Activated CD4-positive, CD25-positive, alpha-beta regulatory T cell treated with anti-CD3 and anti-CD28 coated beads, Interleukin-2, amount 50 U/mL, for 16 hours (primary cell): ENCODE measurements at places on chromosomes 1 and 21.

DNA sequence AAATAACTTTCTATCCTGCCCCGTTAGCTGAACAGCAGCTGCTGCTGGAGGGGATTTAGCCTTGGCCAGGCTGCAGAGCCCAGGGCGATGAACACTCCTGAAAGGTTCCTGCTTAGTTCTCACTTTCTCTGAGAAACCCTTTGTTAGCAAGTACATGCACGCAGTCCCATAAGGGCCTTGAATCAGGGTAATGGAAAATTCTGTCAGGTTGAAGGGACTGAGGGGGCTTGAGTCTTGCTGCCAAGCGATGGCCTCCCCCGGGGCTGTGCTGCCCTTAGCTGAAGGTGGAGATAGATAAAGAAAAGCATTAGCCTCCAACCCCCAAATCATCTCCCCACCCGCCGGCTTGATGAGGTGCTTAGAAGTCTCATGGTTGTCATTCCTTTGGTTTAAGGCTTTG, 7.9 kb downstream of the GJA5 start:
- no peak for DNase-seq

DNA sequence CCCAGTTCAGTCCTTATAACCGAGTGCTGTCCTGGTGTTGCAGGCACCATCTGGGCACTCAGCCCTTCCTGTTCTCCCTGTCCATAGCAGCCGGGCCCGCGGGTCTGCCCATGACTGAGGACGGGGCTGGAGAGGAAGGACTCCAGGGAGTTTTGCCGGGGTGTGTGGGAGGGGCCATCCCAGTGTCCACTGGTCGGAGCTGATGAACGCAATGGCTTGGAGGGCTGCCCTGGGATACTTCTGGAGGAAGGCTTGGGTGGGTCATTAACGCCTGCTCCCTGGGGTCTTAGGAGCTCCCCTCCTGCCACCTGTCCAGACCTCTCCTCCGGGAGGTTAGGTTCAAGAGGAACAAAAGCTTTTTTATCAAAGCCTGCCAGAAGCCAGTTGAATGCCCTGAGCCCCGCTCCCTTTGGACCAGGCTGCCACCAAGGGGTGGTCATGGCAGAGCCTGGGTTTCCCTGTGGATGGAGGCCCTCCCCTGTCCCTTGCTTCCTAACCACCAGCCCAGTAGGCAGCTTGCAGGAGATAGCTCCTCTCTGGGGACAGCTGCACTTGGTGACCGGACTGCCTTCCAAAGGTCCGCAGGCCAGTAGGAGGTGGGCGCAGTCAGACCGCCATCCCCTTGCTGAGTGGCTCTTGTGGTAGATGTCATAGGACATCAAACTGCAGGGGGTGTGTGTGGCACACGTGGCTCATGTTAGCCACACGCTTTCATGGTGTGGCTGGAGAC, 61.3 kb downstream of the TRIM11 start:
- no peak for DNase-seq

GRCh38 chr21:45125357-45125756, 51.0 kb downstream of the ADARB1 start:
- no peak for DNase-seq

GRCh38 chr1:220226752-220227151, 45.5 kb downstream of the RAB3GAP2 start:
- DNase-seq, result no peak

GRCh38 chr1:40315795-40316594, 1.1 kb downstream of the COL9A2 start:
- no peak for DNase-seq

DNA sequence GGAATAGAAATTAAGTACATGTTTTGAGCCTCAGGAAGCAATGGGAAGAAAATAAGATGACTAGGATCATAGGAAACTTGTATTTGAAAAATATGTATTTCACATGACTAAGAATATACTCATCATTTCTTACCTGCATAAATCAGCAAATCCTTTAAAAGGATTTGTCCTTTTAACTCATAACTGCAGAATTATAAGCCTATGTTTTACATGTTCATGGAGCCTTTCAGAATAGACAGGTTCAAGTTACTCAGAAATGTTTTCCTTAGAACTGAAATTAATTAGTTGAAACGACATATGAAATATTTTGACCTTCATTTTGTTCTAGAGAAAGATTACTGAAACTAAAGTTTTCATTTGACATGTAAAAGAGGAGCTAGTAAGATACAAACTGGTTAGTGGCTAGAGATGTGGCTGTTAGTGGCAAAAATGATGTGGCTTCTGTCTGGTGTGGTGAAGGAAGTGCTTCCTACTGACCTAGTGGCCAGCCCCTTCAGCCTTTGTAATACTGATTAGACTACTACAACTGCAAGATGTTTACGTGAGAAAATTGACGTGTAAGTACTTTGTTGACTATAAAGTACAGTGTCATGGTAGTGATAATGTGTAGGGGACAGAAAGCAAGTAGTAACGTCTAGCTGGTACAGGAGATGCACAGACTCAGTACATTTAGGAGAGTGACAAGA, 54.7 kb downstream of the PACC1 start:
- no peak for DNase-seq

DNA sequence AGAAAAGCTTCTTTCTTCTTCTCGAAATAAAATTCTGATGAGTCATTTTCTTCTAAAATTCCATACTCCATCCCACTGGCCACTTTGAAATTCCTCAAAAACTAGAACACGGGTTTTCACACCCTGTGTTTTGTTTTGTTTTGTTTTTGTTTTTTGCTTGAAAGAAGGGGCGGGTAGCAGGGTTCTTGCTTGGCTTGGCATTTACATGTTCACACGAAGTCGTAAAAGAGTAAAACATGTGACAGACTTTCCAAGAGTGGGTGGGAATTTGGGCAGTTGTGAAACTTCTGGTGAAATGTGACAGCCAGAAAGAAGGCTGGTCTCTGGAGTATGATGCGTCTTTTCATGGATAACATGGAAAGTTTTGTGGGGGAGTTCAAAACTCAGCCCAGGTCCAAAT, 47.1 kb upstream of the FMN2 start:
- no peak for DNase-seq

DNA sequence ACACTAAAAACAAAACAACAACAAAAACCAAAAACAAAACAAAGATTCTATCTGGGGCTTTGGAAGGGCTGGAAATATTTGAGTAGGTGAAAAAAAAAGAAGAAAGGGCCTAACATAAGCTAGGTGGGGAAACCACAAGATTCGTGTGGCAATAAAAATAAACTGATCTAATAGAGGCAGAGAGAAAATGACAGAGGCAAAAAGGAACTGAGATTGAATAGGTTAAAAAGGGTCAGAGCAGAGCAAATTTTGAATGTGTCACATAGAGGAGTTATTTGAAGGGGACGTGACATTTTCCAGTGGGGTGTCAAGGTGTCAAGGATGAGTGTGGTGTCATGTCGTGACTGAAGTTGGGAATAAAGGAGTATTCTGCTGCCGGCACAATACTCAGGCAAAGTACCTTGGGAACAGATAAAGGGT, 65.2 kb upstream of the RALGPS2 start:
- DNase-seq, result no peak

- no peak for DNase-seq
Measured at GRCh38 chr1:9263276-9263855, 28.8 kb downstream of the H6PD start.

- DNase-seq, result no peak
Measured at GRCh38 chr1:234881893-234882771, 246.5 kb downstream of the TOMM20 start.

- DNase-seq, result peak; percentile 37
Measured at GRCh38 chr1:203338335-203339036, 12.4 kb downstream of the FMOD start.

- DNase-seq, result no peak
Measured at GRCh38 chr1:156153362-156153761, at the start of gene SEMA4A. Gene SEMA4A, plus strand, starts transcription at chr1:156153585. Its CDS starts 994 bp downstream, at chr1:156154579.

GRCh38 chr1:50982611-50983010, 12.6 kb downstream of the CDKN2C start:
- no peak for DNase-seq

DNA sequence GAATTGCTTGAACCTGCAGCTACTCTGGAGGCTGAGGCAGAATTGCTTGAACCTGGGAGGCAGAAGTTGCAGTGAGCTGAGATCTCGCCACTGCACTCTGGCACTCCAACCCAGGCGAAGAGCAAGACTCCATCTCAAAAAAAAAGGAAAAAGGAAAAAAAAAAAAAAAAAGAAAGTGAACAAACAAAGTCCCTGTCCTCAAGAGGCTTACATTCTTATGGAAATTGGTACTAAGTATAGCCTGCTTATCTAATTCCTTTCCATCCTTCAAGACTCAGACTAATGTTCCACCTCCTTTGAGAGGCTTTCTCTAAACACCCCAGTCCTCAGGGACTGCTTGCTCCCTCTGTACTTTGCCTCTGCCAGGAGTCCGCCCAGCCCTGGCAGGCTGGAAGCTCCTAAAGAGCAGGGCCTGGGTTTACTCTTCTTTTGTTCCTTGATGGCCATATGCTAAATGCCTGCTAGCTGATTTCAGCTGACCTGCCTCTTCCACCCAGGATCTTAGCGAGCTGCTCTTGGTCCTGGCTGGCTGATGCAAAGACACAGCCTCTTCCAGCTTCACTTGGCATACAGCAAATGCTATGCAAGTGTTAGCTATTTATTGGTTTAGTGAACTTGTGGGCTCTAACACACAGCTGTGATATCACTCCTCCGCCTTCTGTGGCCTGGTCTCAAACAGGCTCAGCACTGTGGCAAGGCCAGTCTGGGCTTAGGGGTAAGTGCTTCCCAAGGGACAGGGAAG, 9.8 kb downstream of the SLC9A1 start:
- DNase-seq, result no peak

- DNase-seq, result no peak
Measured at GRCh38 chr1:91582431-91582921, 81.8 kb downstream of the CDC7 start.
